NCI-H2081 treated with DMSO at 0.1 percent for 48 hours (cell line): ENCODE measurements at places on chromosomes 3 and 15.

GRCh38 chr15:33608714-33609113 lies 297.9 kb downstream of the RYR3 start:
- DNase-seq, result no peak

DNA sequence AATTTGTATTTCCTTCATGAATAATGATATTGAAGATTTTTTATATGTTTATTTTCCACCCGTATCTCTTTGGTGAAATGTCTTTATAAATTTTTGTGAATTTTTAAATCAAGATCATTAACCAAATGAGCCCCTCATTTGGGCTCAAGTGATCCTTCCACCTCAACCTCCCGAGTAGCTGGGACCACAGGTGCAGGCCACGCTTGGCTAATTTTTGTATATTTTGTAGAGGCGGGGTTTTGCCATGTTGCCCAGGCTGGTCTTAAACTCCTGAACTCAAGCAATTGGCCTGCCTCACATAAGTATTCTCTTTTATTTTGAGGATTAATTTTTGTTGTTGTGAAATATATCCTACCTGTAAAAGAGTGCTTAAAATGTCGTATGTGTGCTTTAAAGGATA lies 4.9 kb downstream of the BBS4 start:
- no peak for DNase-seq

DNA sequence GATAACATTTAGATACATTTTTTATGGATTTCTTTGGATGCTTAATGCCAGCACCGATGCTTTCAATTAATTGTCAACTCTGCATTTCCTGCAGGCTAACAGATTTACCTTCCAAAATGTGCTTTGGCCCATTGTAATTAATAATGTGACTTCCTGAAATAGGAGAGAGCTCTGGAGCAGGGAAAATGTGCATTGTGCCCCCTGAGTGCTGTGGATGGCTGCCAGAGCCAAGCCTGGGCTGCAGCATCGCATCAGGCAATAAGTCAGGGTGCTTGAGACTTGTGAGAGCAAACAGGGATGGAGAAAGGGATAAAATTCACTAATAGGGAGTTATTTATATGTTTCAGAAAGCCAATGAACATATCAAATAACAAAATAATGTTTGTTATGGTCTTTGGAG lies 133.8 kb downstream of the MOBP start:
- no peak for DNase-seq

GRCh38 chr15:64665179-64665578 lies 110.2 kb downstream of the RBPMS2 start:
- no peak for DNase-seq

- DNase-seq, result no peak
Measured at GRCh38 chr3:132407025-132407424, 10.3 kb upstream of the DNAJC13 start.

GRCh38 chr3:47377186-47377585 lies 3.6 kb upstream of the PTPN23 start:
- no peak for DNase-seq

DNA sequence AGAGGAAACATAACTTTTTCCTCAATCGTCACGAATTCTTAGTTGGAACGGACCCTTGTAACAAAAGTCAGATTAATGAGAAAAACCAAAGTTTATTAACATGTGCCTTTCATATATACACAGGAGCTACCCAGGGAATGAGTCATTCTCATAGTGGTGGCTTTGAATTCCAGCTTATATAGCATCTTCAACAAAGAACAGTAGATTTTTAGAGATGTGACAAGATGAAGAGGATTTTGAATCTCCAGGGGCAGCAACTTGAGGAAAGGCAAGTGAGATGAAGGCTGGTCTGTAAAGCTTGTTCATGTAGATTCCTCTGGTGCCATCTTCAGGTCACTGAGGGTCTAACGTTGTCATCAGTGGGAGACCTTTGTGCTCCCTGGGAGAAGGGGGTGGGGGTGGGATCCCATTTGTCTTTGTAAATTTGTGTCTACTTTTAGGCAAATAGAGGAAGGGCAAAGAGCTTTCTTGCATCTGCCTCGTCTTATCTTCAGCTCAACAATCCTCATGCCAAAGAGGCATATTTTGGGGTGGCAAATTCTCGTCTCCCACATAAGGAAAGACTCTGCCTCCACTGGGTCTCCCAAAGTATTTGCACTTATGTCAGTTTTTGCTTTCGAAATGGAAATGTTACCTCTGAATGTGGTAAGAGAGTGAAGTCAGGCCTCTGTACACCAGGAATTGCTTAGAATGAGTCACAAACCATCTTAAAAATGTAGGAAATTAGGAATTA lies 29.5 kb downstream of the CLEC3B start:
- DNase-seq, result no peak

DNA sequence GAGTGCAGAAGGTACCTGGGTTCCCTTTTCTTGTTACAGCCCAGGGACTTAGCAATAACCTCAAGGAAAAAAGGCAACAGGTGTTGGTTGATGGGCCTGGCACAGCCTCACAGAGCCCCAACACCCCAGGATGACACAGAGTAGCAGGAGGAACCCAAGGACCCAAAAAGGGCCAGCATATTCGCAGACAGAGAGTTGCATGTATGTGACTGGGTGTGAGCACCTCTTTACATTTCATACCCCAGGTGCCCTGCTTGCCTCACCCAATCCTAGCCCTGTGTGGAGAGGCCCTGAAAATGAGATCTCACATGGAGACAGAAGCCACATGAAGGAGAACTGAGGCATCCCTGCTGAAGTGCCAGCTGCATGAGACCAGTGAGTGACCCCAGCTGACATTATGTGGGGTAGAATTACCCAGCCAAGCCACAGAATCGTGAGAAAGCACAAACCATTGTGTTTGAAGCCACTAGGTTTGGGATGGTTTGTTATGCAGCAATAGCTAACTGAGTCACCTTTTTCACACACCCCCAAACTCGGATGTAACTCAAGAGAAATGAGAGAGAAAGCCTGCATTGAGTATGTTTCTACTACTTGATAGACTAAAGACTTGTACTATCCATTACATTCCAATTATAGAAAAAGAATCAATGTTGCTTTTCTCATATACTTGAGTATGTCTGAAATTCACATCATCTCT lies 26.2 kb upstream of the HHATL start:
- no peak for DNase-seq

GRCh38 chr3:177764377-177764912 lies 567.2 kb upstream of the TBL1XR1 start:
- no peak for DNase-seq

GRCh38 chr3:98560911-98561310 lies 29.1 kb downstream of the GPR15 start:
- DNase-seq, result no peak

DNA sequence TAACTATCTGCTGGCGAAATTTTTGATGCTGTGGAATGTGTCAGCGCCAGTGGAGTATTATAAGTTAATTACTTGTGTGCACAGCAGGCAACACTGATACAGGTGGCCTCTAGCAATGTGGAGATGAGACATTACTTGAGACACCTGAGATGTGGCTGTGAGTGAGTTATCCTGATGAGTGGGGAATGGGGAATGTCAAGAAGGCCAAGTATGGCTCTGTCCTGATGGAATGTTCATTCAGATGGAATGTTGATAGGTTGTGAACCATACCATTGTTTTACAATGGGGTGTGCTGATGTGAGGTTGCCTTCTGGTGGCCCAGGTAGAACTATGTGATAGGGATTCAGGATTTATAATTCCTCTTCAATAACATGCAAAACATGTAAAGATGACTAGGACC lies 404.8 kb downstream of the PTPRG start:
- DNase-seq, result no peak

DNA sequence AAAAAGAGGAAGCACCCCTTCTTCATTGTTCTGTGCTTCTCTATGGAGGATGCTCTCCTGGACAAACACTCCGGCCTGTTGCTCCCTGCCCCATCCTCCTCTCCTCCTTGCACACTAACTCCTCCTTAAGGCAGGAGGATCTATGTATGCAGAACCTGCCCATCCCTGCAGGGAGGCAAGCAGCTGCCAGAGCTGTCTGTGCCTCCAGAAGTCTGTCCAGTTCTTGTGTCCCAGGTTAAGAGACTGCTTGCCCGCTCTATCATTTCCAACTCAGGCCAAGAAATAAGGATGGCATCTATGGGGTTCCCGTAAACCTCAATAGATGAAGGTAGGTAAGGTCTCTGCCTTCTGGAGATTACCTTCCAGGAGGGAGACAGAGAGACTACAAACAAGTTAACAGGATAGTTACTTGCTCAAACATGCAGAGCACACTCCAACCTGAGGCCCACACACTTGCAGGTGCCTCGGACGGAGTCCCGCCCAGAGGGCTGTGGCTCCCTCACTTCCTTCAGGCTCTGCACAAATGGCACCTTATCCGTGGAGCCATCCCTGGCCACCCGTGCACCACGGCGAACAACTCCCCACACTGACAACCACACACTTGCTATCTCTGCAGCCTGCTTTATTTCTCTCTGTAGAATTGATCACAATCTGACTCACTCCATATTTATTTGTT lies 6.9 kb downstream of the XXYLT1 start:
- DNase-seq, result no peak

DNA sequence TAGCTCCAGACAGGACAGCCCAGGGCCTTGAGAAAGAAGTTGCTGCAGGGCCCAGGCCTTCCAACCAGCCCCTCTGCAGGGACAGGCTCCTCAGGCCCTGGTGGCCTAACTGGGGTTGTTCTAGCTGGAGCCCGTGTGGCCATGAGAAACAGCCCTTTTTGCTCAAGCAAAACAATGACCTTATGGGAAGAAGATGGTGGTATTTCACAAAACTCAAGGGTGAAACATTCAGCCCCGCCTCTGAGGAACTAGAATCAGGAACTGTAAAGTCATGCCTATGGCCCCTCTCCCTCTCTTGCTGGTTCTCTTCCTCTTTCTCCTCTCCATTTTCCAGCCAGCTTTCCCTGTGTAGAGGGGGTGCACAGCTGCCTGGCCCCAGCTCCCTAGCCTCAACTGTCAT lies 273.3 kb downstream of the RPLP1 start:
- DNase-seq, result no peak

DNA sequence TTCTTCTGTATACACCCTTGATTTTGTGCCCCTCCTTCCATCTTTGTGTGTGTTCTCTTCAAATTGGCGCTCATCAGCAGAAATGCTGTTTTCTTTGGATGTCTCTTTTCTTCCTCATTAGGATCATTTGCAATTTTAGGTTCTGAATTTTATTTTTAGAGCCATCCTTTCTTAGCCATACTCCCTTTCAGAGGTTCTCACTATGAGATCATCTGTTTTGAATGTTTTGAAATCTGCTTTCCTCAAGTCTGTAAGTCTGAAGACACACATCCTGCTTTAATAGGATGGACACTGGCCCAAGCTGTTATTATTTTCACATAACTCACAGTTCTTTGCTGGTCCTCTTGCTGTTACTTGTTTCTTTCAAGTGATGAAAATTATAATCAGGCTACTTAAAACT lies 124.8 kb downstream of the BDH1 start:
- no peak for DNase-seq

- no peak for DNase-seq
Measured at GRCh38 chr3:5348229-5348902, 160.9 kb downstream of the EDEM1 start.

DNA sequence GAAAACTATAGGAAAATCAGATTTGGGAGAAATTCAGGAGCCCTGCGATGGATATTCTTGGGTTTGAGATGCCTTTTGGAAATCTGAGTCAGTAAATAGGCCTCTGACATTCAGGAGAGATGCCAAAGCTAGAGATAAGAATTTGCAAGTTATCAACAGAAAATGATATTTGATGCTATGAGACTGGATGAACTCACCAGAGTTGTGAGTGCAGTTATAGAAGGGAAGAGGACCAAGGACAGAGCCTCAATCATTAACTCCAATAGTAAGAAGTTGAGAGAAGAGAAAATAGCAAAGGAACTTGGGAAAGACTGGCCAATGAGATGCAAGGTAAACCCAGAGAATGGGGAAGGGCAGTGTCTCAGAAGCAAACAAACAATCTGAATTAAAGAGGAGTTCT lies 7.9 kb upstream of the ANO10 start:
- DNase-seq, result no peak

DNA sequence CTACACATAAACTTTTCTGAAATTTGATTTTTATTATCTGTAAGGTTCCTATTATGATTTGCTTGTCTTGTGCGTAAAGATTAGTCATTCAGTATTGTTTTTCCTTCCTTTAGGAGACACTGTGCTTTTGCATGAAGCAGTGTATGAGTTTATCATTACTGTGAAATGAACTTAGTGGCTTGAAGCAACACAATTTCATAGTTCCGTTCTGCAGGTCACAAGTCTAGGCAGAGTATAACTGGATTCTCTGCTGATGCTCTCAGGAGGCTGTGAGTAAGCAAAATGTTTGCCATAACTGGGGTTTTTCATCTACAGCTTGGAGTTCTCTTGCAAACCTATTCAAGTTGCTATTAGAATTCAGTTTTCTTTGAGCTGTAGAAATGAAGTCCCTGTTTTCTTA lies 1136.1 kb downstream of the OTOL1 start:
- DNase-seq, result no peak

- no peak for DNase-seq
Measured at GRCh38 chr15:80288131-80288530, 36.1 kb upstream of the CTXND1 start.

DNA sequence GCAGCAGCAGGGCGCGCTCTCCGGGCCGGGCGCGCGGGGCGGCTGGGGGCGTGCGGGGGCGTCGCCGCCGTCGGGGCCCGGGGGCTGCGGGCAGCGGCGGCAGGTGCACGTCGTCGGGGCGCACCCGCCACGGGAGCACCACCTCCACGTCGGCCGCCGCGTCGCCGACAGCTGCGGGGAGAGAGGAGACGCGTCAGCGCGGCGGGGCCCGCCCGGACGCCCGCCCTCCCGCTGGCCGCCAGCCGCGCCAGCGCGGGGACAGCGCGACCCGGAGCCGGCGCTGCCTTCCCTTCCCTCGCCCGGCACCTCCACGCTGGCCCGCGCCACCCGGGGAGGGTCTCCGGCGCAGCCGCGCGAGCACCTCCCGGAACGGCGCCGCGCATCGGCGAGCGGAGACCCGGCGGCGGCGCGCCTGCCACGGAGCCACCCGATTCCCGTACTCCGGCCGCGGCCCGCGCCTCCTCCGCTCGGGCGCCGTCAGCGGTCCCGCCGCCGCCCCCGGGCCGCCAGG lies 481 bp downstream of the ADAMTS17 start:
- DNase-seq, result no peak

GRCh38 chr3:146203776-146204175 lies 42.8 kb upstream of the PLOD2 start:
- DNase-seq, result no peak

GRCh38 chr15:59636184-59636583 lies 21.1 kb downstream of the GTF2A2 start:
- no peak for DNase-seq

GRCh38 chr3:129063841-129064482 lies 3.4 kb downstream of the GP9 start:
- no peak for DNase-seq

- DNase-seq, result no peak
Measured at GRCh38 chr15:60003243-60004008, 685 bp upstream of the FOXB1 start.
